ENCODE measurements at places on chromosomes 2 and 18. TPM values are rescaled to one million over a fixed set of nuclear protein-coding genes. Genes with fewer than 3 reads are reported as not detected.

The RAB6C gene
- polyA plus RNA-seq = 1.2 TPM

The ME2 gene
- 38.9 TPM for polyA plus RNA-seq

The POTEE gene
- 0.21 TPM for polyA plus RNA-seq

The FEZ2 gene
- 85.9 TPM for polyA plus RNA-seq

The QPCT gene
- 14.9 TPM for polyA plus RNA-seq

The DSG3 gene
- 0.01 TPM for polyA plus RNA-seq

The FEV gene
- 0.08 TPM for polyA plus RNA-seq

The PROKR1 gene
- polyA plus RNA-seq = 0.22 TPM

The ASXL3 gene
- polyA plus RNA-seq = 6.3 TPM

- no peak for DNase-seq
These were observed 53.7 kb downstream of the SLC4A3 start for GRCh38 chr2:219680958-219681693.

DNA sequence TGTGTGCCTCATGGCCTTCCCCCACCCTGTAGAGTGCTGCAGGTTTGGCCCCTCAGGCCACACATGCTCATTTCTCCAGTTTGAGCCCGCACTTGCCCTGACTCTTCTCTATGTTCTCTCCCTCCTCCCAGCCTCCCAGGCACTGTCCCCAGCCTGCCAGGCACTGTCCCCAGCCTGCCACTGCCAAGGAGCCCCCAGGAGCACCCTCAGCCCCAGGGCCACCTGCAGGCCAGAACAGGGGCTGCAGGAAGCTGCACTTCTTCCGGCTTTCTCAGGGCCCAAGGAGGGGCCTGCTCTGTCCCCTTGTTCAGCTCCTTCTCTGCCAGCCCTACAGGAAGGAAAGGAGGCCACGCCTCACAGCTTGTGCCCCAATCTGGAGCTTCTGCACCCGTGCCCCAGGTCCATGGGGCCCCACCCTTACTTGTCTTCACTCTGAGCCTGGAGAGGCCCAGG is 31.6 kb downstream of the CYP26B1 start:
- DNase-seq = no peak

- no peak for DNase-seq
These were observed 1044.5 kb upstream of the POU3F3 start for GRCh38 chr2:103809415-103809814.

DNA sequence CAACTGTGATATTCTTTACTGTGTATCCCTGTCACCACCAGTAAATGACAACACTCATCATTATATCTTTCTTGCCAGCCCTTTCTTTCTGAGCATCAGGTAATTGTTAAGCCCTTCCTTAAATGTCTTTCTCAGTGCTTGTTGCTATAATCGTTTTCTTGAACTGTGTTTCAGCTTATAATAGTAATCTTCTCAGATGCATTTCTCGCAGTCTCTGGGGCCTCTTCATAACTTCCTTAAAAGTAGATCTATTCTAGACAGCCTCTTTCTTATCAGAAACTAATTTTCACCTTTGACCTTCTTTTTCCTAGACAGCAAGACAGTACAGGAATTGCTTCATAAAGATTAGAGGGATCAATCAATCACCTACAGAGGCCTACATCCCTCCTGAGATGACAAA is 648.1 kb downstream of the CPS1 start:
- no peak for DNase-seq

DNA sequence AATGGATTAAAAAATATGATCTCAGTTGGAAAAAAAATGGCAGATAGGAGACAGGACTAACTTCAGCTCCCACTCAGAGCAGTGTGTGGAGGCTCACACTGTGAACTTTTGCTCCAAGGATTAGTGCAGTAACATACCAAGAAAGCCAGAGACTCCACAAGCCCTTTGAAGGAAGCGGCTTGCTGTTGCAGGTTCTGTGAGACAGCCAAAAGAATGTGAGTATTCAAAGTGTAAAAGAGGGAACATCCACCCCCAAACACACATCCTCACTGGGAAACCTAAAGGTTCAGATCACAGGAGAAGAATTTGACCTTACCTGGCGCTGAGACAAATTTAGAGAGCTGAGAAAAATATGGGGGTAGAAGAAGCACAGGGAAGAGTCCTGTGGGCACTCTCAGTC is 77.5 kb downstream of the FAM171B start:
- no peak for DNase-seq

DNA sequence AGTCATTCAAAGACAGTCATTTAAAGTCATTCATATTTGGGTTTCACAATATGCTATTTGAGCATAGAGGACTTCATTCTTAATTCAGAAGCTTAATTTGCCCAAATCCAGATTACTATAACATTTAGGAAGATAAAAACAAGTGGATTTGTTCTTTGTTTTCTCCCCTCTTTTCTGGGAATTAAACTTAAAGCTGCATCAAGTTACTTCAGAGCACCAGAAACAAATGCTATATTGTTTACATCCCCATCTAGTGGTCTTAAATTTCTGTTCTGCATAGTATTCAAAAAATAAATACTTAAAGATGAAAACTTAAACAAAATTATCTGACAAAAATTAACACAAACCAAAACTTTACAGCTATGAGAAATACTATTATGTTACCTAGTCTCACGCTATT is 34.7 kb upstream of the MARCHF7 start:
- DNase-seq = no peak

- DNase-seq = no peak
These were observed 47.4 kb downstream of the NTSR2 start for GRCh38 chr2:11622611-11623010.

DNA sequence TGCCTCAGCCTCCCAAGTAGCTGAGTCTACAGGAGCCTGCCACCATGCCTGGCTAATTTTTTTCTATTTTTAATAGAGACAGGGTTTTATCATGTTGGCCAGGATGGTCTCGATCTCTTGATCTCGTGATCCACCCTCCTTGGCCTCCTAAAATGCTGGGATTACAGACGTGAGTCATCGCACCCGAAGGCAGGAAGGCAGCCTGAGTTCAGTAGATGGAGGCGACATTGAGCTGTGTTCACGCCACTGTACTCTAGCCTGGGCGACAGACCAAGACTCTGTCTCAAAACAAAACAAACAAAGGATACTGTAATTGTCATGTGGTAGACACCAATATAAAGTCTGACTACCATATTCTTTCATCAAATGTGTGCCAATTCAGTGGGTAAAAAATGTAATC is 500.9 kb upstream of the DSEL start:
- DNase-seq = no peak

- no peak for DNase-seq
These were observed 16.6 kb downstream of the ARPC2 start for GRCh38 chr2:218233543-218233942.

DNA sequence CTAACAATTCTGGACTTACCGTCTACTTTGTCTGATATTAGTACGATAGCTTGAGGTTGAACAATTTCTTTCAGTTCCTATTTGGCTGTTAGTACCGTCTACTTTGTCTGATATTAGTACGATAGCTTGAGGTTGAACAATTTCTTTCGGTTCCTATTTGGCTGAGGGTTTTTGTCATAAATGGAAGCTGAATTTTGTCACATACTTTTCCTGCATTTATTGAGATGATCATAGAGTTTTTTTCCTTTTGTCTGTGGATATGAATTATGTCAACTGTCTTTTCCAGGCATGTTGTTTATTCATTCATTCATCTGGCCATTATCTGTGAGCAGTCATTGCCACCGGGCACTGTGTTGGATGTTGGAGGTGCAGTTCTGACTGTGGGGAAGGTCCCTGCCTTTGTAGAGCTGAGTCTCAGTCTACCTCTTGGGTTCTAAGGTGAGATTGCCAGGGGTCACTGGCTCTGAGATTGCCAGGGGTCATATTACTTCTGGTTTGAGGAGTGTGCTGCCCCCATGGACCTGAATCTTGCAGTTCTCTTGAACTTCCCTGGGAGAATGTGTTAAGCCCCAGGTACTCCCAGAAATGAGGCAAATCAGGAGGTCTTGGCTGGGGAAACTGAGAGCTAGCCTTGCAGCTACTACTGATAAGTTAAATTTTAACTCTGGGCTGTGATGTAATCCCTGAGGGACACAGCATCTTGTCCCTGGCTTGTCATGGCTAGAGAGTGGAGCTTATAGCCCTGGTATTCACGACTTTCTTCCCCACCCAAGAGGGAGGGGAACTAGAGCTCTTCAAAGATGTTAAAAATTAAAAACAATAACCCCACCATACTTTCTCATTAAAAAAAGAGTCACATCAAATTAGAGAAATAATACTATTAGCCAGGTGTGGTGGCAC is 89.1 kb upstream of the MBOAT2 start:
- DNase-seq = no peak

DNA sequence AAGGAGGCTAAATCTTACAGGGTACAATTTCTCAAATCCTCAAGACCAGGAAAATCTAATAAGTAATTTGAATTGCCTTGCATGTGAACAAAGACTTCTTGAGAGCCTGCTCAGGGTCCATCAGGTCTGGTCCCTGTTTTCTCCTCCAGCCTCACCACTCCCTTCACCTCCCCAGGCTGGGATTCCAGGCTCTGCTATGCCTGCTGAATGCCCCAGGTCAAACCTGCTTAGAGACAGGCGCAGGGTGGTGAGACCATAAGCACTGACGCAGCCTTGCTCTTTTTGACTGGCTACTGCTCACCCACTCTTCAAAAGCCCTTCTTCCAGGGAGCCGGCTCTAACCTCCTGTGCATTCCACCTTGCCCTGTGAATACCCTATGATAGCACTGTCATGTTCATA is 356.4 kb upstream of the ACVR2A start:
- no peak for DNase-seq

DNA sequence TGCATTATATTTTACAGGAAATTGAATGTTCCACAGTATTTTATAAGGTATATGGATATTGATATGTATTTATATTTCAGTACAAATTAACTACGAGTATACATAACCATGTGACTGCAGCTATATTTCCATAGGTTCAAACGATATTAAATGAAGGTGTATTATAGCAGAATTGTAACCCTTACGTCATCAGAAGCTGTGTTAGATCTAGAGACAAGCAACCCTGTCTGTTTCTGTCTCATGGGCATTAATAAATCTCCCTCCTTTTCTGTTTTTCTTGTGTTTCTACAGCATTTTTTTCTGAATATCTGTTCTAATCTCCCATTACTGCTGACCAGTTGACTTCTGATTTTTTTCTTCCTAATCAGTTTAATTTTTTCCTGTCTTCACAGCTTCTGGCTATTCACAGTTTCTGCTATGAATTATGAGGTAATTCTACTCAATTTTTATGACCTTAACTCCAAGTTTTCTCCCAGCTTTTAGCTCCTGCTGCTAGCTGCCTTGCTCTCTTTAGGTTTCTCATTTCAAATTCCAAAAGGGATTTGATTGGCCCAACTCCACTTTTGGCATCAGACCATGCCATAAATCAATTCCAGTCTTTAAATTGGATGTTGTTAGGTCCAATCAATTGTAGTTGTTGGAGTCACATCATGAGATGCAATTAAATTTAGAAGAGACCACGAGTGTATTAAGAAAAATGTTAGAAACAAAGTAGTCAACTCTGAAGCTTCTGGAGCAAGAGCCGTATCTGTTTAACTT is 277.5 kb upstream of the ZSWIM2 start:
- no peak for DNase-seq

DNA sequence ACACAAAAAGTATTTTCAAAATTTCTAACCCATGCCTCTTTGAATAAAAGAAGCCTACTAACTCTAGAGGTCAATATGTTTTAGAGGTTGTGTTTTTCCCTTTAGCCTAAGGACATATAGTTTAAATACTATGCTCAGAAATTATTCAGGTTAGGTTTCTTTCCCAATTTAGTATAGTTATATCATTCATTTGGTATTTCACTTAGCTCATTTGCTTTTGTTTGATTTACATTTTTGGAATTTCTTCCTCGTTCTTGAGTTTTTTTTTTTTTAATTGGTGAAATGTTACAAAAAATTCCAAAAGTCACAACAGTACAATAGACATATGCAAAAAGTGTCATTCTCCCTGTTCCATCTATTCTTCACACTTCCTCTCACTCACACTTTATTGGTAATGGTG is 371.3 kb upstream of the TNP1 start:
- no peak for DNase-seq

DNA sequence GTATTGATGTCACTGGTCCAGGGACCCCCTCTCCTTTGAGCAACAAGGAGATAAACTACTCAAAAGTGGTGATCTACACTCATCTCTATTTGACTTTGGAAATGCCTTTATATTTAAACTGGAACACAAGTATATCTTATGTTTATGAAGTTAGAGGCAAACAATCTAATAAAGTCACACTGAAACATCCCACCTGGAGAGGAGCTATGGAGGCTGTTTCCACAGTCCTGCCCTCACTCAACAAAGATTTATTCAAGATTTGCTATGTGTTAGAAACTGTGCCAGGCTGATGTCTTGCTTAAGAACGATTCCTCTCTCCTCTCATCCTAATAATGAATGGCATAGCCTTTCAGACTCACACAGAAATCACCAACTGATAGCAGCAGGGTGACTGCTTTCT is 140.8 kb downstream of the ALPK2 start:
- DNase-seq = no peak

Data from right renal pelvis (tissue), 4 donors.